HS-5 (cell line): ENCODE measurements at places on chromosomes 3 and 15.

- no peak for DNase-seq
These were observed 394.5 kb downstream of the MECOM start for GRCh38 chr3:169269005-169269404.

- DNase-seq = peak; percentile 13
These were observed 369.8 kb downstream of the TBC1D5 start for GRCh38 chr3:17372362-17373210.

GRCh38 chr3:137642831-137643230 is 121.3 kb upstream of the SOX14 start:
- no peak for DNase-seq

DNA sequence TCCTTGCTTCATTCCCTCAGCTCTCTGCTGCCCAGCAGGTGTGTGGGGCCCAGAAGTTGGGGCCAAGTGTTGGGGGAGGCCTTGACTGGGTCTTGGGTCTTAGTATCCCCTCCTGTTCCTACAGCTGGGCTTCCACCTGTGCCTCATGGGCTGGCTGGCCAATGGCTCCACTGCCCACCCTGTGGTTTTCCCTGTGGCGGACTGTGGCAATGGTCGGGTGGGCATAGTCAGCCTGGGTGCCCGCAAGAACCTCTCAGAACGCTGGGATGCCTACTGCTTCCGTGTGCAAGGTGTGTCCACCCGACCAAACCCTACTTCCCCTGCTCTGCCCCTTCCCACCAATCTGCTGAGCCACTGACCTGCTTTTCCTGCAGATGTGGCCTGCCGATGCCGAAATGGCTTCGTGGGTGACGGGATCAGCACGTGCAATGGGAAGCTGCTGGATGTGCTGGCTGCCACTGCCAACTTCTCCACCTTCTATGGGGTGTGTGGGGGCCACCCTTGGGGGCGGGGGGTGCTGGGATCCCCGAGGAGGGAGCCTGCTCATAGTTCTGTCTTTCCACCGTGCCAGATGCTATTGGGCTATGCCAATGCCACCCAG is 10.9 kb downstream of the NT5DC2 start:
- DNase-seq = no peak

DNA sequence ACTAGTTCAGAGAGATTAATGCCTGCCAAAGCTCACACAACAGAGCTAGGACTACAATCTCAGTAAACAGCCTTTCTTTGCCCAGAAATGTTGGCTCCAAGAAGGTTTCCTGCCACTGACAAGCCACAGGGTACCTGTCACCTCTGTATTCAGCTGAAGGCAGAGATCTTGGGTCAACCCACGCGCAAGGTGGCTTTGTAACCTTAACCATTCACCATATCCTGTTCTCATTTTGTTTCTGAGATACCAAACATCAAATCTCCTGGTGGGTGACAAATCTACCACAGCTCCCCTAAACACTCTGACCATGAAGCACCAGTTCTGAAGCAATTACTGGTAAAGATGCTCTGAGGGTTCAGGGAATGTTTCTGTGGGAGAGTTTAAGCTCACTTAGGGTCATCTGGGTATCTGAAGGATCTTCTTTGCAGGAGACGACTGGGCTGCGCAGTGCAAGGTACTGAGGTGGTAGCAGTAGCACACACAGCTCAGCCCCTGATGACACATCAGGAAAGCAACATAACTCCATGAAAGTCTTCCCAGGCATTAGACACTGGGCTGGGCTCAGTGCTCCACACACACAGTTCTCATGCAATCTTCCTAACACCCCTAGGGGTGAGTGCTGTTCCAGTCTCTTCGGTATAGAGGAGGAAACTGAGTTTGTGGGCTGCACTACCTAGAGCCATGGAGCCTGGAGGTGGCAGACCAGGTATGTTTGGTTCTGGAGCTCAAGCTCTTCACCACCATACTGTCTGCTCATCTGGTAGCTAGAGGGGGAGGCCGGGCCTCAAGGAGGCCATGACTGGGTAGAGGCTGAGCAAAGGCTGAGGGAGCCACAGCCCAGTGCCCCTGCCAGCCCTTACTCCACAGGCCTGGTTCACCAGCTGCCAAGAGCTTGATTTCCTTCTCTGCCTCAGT is 7.7 kb downstream of the CXCR6 start:
- no peak for DNase-seq

GRCh38 chr15:32701863-32702262 is 15.9 kb upstream of the GREM1 start:
- no peak for DNase-seq

- peak; percentile 11 for DNase-seq
These were observed 458.1 kb downstream of the DIPK2A start for GRCh38 chr3:144429719-144430121.

DNA sequence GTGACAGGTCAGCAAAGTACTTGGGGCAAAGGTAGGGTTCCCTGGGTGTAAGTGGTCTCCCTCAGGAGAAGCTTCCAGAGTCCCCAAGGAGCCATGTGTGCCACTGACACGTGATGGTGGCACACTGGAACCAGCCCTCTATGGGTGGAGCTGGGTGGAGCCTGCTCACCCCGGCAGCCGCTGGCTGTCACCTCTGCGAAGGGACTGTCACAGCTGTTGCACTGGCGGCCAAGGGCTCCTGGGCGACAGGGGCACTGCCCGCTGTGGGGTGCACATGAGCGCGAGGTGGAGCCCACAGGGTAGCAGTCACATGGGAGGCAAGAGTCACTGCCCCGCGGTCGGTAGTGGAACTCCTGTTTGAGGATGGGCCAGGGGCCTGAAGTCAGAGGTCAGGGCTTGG is 12.0 kb downstream of the CELSR3 start:
- no peak for DNase-seq

GRCh38 chr3:100833483-100833882 is 124.2 kb downstream of the TFG start:
- no peak for DNase-seq

DNA sequence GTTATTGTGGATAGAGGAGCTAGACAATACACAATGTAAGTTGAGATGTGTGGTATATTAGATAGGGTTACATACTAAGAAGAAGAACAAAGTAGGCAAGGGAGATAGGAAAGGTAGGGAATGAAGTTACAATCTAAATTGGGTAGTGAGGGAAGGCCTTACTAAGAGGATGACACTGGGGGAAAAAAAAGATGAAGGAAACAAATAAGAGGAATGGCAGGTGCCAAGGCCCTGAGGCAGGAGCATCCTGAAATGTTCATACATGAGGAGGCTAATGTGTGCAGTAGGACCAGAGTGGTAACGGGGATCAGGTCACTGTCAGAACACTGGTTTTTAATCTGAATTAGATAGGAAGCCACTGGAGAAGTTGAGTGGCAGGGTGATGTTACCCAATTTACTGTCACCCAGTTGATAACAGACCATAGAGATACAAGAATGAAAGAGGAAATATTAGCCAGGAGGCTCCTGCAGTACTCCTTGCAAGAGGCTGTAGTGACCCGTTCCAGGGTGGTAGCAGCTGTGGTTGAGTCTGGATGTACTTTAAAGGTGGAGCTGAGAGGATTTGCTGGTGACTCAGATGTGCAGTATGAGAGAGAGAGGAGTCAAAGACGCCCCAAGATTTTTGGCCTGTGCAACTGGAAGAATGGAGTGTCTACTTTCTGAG is 14.4 kb downstream of the RTP1 start:
- no peak for DNase-seq

- no peak for DNase-seq
These were observed 3.0 kb upstream of the TNFAIP8L3 start for GRCh38 chr15:51097553-51098330.

DNA sequence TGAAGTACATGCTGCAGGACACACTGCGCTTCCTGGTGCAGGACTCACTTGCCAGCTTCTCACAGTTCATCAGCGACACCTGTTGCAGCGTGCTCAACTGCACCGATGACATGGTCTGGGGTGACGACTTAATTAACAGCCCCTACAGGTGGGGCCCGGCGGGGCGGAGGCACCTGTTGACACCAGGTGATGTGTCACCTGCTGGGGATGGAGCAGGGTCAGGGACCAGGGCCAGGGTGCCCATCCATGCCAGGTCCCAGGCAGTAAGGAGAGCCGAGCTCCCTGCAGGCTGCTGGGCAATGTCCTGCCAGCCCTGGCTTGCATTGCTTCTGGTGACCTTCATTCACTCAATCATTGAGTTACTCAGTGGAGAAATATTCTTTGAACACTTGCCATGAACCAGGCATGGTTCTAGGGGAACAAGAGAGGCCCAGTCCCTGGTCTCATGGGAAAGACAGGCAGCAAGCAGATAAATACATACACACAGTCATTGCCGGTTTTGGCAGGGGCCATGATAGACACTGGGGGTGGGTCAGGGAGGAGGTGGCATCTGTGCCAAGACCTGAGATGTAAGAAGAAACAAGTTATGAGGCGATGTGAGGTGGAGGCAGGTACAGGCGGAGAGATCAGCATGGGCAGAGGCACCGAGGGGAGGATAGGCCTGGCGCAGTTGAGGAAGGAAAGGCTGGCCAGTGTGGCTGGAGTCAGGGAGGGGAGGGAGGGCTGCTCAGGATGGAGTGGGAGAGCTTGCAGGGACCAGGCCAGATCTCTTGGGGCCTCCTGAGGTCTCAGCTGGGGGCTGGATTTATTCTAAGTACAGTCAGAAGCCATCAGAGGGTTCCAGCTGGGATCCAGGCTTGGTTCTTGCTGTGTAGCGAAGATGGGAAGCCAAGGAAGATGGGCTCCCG is 30.8 kb downstream of the DNAH1 start:
- no peak for DNase-seq

DNA sequence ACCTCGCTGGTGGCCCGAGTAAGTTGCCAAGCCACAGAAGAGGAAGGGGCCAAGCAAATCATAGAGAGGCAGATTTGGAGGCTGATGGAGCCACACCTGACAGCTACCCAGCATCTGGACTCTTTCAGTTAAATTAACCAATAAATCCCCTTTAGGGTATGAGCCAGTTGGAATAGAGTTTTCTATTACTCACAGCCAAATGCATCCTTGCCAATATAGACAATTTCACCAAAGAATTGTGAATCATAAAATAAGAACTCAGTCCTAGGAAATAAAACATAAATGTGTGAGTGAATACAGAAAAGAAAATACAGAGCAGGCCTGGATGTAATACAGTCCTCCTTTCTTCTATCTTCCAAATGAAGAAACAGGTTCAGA is 161.6 kb upstream of the ANKRD28 start:
- DNase-seq = no peak

DNA sequence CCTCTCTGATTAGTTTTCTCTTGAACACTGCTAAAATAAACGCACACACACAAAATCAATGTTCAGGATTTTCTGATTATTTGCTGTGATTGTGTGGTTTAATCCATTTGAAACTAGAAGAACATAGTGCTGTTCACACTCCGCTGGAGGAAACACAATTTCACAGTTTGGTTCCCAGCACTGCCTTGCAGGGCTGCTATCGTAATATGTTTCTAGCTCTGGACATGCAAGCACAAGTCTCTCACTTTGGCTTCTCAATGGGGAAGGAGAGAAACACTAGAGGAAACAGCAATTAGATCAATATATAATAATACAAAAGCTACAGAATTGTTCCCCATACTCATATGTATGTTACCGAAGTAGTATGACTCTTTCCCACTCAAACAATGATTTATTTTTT is 299.5 kb downstream of the NSUN3 start:
- no peak for DNase-seq

GRCh38 chr15:64865126-64865997 is 23.6 kb downstream of the PLEKHO2 start:
- DNase-seq = no peak

GRCh38 chr3:52433328-52433995 is 11.4 kb downstream of the SEMA3G start:
- DNase-seq = no peak

DNA sequence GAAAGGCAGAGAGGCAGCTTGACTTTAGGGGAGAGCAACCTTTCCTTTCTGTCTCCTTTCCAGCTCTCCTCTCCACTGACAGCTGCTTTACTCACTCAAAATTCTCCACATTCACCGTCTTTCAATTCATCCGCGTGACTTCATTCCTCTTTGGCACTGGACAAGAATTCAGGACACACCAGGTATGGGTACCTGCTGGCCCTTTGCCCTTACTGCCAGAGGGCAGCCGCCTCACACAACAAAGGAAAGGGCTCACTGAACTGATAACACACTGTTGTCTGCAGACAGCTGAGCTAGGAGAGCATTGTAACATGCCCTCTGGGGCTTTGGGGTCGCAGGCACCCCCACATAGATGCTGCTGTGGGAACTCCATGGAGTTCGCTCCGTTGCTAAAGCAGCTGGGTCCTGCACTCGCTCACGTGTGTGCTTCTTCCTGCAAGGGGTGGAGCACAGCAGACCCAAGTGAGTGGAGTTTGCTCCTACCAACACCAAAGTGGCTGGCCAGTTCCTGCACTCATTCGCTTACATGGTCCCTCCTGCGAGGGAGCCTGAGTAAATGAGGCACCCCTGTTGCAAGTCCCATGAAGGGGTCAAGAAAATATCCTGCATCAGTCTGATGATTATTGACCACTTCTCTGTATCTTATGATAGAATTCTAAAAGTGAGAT is 79.0 kb upstream of the SGO1 start:
- no peak for DNase-seq

DNA sequence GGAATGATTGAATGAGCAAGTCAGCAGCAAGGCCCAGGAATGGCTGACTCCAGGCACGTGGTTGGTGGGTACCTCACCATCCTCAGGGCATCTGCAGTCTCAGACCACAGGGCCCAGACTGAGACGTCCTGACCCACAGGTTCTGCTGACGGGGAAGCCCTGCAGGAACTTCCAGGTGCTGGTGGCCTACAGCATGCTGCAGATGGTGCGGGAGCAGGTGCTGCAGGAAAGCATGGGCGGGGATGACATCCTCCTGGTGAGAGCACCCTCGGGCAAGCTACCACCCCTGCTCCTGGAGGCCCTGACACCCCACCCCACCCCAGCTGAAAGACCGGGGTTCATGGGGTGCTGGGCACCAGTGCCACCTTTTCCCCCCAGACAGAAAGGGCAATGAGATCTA is 14.1 kb downstream of the TBC1D21 start:
- DNase-seq = no peak

GRCh38 chr3:73536952-73537351 is 87.8 kb downstream of the PDZRN3 start:
- no peak for DNase-seq

- no peak for DNase-seq
These were observed 1073.5 kb downstream of the NAALADL2 start for GRCh38 chr3:175932586-175932985.

- no peak for DNase-seq
These were observed 14.8 kb upstream of the TMPRSS7 start for GRCh38 chr3:112019716-112020115.

DNA sequence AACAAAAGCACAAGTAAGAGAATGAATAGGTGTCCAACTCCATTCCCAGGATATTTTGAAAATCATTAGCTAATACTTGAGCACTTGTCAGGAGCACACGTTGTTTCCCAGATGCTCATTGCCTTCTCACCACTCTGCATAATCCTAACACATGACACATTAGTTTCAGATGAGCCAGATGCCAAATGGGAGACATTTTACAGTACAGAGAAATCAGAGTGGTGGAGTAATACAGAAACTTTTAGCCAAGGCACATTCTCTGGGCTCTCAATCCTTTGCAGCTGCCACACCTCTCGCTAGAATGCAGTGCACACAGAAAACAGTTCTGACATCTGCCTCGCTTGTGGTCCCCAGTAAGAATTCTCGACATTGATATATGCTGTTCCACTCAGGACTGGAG is 76.6 kb downstream of the P3H2 start:
- DNase-seq = no peak
